ENCODE measurements at places on chromosomes 6 and 20.

DNA sequence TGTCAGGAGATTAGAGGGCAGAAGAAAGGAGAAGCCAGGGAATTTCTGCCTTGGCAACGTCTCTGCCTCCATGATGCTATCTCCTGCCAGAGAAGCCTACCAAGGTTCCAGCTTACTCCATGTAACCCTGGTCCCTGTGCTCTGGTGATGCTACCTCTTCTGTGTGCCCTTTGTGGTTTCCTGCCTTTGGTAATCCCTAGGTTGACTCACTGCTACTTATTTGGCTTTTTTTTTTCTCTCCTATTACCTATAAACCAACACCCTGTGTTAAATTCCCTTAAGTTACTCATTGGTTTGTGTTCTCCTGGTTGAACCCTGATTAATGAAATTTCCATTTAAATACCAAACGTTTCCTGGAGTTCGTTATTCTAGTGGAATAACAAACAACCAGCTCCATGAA, 527.8 kb upstream of the FLRT3 start:
- DNase-seq = no peak

GRCh38 chr20:15111654-15112053, 774.2 kb upstream of the FLRT3 start:
- DNase-seq = no peak

DNA sequence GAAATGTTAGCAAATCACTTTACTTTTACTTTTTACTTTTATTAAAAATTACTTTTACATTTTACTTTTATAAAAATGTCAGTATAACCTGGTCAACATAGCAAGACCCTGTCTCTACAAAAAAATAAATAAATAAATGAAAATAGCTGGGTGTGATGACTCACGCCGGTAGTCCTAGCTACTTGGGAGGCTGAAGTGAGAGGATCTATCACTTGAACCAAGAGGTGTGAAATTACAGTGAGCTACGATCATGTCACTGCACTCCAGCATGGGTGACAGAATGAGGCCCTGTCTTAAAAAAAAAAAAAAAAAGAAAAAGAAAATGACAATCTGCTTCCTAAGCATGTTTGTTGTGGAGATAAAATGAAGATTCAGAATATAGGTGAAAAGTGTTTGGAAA, 31.0 kb upstream of the FBXO30 start:
- DNase-seq = no peak

- no peak for DNase-seq
These were observed 17.1 kb downstream of the NPEPL1 start for GRCh38 chr20:58709703-58710039.

DNA sequence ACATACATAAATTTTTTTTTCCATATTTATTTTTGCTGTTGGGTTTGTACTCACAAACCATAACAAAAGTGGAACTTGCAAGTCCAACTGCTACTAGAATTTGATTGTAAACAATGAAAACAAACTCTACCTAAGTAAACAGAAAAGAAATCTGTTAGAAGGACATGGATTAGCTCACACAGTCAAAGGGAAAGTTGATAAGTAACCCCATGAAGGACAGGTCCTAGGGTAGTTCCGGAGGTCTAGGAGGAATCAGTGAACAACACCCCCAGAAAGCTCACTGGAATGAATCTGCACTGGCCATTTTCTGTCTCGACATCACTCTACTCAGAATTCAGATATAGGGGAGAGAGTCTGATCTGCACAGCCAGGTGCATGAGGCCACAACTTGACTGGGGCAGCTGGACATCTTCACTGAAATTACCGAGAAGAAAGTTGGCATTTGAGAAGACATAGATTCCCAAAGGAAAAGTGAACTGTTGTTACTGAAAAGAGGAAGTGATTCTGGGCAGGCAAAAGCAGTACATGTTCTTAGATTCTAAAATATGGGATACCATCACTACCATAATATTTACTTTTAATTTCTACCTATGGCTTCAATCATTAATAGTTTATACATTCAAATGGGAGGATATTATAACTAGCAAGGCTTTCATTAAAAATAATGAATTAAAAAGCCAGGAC, 76.4 kb downstream of the HMGN3 start:
- no peak for DNase-seq

DNA sequence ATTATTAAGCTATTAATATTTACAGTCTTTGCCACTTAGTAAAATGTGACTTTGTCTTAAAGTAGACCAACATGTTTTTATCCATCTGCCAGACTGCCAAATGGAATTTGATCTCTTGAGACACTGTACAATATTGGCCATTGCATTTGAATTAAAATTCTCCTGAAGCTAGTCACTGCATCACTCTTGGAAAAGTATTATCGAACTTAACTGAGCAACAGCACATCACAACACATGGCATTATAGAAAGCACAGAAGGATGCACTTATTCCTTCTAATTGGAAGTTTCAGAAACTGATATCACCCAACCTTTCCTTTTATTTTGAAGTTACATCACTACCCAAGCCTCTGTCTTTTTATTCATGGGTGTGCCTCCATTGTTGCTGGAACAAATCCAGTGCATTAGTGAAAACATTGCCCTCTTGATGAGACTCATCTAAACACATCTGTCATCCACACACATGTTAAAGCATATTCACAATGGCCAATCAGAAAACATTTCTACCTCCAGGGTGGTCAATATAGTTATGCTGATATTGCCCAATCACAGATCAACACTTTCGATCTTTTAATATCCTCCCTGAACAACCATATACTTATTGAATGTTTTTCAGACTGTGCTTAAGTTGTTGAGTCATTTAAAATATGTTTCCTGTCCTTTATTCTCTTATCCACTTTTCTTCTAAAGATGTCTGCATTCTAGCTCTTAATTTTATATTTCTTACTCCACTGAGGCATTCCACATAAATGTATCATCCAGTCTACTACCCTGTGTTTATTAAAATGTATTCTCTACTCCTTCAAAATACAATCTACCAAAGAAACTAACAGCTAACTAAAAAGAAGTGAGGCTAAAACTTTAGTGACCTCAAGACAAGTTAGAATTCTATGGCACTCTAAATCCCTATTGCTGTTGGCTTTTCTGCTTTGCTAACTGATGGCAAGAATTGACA, 535.0 kb downstream of the RFPL4B start:
- DNase-seq = no peak

DNA sequence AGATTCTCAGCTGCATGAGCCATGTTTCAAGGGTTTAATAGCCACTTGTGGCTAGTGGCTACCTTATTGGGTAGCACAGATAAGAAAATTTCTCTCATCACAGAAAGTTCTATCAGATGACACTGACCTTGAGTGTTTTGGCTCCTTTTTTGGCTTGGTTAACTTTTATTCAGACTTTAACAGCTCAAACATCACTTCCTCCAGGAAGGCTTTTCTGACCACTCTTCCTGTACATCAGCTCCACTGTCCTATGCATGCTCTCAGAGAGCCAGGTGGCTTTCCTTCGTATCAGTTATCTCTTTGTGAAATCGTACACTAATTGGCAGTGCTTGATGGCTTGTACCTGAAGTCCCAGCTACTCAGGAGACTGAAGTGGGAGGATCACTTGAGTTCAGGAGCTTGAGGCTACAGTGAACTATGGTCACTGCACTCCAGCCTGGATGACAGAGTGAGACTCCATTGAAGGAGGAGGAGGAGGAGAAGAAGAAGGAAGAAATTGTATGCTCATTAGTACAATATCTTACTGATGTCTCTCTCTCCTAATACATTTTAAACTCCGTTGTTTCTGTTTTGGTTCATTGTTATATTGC, 10.7 kb downstream of the MAFB start:
- peak; percentile 79 for DNase-seq

- DNase-seq = no peak
These were observed 19.5 kb downstream of the GCM2 start for GRCh38 chr6:10862361-10862760.

GRCh38 chr6:138856654-138857053, 60.8 kb downstream of the ECT2L start:
- no peak for DNase-seq

DNA sequence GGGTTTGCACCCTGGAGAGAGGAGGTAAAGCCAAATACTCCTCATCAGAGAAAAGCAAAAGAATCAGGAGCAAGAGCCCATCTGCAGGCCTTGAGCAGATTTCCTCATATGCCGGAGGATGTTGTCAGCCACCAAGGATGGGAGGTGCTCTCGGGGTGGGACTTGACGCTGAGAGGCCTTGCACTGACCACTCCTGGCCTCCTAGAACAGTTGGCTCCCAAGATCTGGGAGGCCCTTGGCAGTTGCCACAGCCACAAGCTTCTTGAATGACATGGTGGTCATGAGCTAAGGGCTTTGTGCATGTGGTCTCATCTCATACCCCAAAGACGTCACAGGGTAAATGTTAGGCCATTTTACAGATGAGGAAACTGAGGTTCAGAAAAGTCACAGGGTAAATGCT, 75.2 kb upstream of the PMEPA1 start:
- DNase-seq = no peak
